ENCODE measurements at places on chromosomes 5 and 9.
A peak's percentile ranks its signal among the peaks of the same experiment; 100 is the strongest.

DNA sequence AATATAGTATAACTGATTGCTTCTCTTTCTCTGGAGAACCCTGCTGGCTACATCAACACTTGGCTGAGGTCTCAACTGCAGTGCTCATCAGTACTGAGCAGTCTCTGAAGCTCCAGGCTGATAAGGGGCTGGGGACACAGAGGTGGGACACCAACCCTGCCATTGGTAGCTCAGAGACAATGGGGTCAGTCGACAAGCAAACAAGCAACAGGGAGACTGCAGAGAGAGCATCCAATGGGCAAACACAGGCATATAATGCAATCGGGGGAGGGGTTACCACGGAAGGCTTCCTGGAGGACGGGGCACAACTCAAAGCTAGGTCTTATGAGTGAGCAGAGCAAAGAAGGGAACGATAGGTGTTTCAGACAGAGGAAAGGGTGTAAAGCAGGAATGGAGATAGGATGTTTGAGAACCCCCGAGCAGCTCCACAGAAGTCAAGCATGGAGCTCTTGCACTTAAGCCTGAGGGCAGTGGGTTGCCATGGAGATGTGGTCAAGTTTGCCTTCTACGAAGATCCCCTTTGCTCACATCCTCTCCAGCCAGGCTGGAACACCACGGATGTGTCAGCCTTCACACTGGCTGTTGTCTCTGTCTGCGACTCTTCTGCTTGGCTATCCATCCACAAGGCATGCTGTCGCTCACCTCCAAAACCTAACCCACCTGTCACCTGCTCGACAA, 21.5 kb upstream of the AKNA start:
- DNase-seq = no peak

- DNase-seq = no peak
Measured at GRCh38 chr5:114883675-114884074, 286.0 kb downstream of the TRIM36 start.

DNA sequence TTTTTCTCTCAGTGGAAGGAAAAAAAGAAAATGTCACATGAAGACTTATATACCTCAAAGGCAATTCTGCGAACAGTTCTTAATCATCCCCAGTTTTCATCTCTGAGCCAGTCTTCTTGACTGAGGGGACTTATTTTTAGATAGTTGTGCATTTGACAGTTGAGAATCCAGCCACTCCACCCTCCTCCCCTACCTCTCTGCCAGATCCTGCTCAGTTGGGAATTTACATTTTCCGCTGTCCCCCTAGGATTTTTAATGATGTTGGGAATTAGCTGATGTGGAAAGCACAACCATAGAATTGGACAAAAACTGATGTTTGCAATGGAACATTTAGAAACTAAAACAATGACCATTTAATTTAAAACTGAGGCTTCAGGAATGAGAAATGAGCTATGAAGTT, 194.3 kb upstream of the PIK3R1 start:
- no peak for DNase-seq

DNA sequence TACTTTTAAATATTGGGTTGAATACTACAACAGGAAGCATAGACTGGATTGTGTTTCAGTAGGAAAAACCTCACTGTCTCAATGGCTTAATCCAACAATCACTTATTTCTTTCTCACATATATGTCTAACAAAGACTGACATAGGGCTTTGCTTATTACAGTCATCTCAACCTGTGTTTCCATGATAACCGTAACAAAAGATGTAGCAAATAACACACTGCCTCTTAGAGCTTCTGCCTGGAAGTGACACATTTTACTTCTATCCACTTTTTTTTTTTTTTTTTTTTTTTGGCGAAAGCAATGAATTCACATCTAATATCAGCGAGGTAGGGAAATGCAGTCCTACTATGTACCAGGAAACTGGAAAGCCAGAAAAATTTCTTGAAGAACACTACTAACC, 204.9 kb upstream of the CDKN2B start:
- DNase-seq = no peak

DNA sequence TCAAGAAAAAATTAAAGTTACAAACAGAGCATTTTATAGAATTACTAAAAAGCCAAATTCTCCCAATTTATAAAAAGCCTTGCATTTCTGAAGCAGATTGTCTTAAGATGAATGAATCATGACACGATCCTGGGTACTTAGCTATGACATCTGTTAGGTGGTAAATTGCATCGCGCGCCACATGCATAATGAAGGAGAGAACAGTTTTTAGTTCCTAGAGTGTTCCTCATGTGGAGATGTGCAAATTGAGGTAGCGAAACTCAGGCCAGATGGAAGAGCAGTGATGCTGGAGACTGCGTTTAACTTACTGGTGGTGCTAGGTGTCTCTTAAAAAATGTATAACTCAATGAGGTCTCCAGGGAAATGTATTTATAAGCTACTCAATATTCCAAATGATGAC, 516.1 kb downstream of the EFNA5 start:
- no peak for DNase-seq

GRCh38 chr9:4303006-4303405, 3.1 kb upstream of the GLIS3 start:
- DNase-seq = no peak

- no peak for DNase-seq
Measured at GRCh38 chr9:93264338-93265125, 80.6 kb downstream of the WNK2 start.

DNA sequence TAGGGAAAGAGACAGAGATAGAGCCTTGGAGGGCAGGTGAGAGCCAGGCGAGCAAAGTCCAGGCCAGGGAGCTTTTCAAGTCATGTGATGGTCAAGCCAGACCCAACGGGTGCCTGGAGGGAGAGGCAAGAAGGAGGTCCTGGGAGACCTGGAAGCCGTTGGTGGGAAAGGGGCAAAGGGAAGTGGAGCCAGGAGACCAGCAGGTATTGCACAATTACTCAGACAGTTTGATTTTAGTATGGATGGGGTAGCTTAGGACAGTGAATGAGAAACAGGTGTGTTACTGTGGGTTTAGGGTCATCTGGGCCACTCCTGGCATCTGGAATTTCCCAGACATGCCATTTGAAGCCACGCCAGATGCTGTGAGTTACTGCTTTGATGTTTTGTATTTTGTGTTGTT, 5.1 kb downstream of the SECISBP2 start:
- DNase-seq = no peak

DNA sequence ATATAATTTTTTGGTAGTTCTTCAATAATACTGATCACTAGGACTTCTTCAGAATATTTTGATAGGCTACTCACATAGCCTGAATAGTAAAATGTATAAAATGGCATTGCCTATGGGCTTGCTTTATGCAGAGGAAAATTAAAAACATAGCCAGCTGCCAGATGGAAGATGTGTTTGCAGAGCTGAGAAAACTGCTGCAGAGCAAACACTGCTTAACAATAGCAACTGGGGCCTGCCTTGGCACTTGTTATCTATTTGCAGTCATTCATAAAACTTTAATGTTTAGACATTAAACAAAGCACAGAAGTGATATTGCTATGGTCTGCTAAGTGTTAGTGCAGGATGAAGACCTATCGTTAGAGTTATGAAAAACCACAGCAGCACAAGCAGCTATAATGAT, 151.5 kb upstream of the SMC2 start:
- DNase-seq = no peak

DNA sequence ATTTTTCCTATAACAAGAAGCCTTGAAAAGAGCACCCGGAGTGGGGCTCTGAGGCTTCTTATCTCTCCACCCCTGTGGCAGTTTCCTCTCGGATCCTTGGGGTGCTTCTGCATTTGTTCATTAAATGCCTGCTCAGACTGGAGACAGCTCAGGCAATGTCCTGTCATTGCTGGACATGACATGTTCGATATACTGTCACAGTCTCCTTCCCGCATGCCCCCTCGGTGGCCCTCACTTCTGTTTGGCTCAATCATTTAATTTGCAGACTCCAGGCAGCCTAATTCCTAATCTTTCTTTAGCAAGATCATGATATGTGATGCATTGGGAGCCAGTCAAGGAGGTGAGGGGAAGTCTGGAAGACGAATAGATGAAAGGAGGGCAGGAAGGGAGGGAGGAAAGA, 37.5 kb upstream of the CPEB4 start:
- DNase-seq = no peak

- no peak for DNase-seq
Measured at GRCh38 chr9:81861644-81862043, 66.6 kb upstream of the SPATA31D4 start.

GRCh38 chr5:136182618-136183017, 10.3 kb downstream of the SMIM32 start:
- no peak for DNase-seq

- no peak for DNase-seq
Measured at GRCh38 chr5:81898403-81898802, 73.4 kb upstream of the ATG10 start.

DNA sequence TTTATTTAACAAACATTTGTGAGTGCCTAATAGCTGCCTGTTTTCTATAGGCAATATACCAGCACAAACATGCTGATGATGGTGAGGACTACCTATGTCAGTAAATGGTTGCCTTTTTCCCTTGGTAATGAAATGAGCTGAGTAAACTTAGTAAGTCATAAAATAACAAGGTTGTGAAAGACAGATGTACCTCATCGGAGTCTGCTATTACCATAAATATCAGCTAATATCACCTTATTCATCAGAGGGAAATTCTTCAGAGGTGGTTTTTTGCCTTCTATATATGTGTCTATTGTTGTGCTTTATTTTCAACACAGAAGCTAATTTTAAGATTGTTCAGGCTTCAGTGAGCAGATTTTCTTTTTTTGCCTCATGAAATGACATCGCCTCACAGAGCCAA, 1040.5 kb downstream of the DTWD2 start:
- DNase-seq = no peak

GRCh38 chr5:78735834-78736463, 87.4 kb upstream of the LHFPL2 start:
- DNase-seq = no peak

- DNase-seq = no peak
Measured at GRCh38 chr5:89105171-89105695, 222.2 kb upstream of the MEF2C start.

- no peak for DNase-seq
Measured at GRCh38 chr5:66960369-66961137, 236.0 kb downstream of the CD180 start.

DNA sequence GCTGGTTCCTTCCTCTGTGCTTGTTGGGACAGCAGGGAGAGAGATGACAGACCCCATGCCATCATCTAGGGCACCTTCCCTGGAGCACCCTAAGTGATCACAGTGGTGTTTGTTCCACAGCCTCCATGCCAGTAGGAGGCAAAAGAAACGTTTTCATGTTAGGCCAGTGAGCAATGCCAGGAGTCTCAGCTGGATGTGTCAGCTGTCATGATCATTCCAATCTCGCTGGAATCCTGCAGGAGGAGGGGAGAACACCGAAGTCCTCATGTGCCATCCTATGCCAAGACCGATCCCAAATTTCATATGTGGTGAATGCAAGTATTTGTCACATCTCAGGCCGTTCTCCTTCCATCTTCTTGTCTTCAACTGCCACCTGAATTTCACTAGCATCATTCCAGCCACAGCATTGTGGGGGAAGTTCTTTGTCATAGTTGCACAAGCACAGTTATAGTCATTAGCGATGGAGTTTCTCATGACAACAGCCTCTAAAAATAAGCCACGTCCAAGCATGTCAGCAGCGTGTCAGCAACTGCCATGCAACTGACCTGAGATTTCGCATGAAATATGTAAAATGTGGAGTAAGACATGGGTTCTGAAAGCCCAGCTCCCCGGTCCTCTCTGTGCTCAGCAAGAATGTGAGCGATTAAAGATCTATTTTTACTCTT, 97.2 kb upstream of the DNAH5 start:
- no peak for DNase-seq

DNA sequence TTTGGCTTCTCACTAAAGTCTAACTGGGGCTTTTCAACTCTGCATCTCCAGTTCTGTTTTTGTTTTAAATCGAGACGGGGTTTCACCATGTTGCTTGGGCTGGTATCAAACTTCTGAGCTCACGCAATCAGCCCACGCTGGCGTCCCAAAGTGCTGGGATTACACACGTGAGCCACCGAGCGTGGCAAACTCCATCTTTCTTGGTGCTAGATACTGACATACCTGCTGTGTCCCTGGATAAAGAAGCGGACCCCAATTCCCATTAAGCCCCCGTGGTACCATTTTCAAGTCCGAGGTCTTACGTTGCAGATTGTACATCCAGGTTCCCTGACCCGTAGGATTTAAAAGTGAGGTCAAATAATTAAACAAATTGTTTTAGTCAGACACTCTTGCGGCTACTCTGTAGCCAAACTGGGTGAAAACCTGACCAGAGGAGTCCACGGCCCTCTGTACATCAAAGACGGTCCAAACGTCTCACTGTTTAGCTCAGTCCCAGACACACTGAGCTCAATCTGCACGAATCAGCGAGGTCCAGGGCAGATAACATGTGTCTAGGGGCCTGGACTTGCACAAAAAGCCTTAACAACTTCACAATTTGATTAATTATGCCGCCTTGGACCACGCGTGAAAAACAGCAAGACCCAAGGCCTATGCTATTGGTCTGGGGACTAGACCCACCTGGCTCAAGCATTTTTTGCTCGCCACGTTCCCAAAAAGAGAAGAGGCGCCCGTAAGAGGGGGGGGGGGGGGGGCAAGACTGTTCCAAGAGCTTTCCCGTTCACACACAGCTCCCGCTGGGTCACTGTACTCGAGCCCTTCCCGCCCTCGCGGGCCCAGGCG, 727 bp upstream of the DNAJA1 start:
- peak; percentile 46 for DNase-seq

GRCh38 chr9:119283078-119283794, 86.0 kb downstream of the BRINP1 start:
- no peak for DNase-seq

DNA sequence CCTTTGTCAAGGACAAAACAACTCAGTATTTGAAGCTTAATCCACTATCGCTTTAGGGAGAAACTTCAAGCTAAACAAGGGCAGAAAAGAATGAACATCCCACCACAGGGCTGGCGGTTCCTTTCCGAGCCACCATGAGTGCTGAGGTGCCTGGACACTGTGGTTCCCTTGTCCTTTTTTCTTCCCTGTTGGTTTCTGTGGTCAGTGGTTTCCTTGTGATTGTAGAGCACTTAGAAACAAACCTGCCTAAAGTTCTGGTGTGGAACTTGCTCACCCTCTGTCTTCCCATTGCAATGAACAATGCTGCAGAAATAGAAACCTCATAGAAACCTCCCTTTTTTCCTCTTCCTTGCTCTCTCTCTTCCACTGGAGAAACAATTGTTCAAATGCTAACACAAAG, 79.3 kb upstream of the TBC1D2 start:
- no peak for DNase-seq

GRCh38 chr5:16800477-16800876, 135.6 kb downstream of the MYO10 start:
- DNase-seq = no peak

- DNase-seq = no peak
Measured at GRCh38 chr9:89684912-89685636, 80.3 kb downstream of the GADD45G start.

GRCh38 chr9:136185596-136186366, 19.1 kb downstream of the LHX3 start:
- no peak for DNase-seq

GRCh38 chr5:74056789-74057164, 430.8 kb downstream of the ARHGEF28 start:
- no peak for DNase-seq

GRCh38 chr9:124468061-124468740, 17.9 kb downstream of the ADGRD2 start:
- no peak for DNase-seq

All from stimulated activated CD4-positive, alpha-beta T cell treated with anti-CD3 and anti-CD28 coated beads, Interleukin-4, amount 100 ng/mL, for 24 hours (primary cell).